ENCODE measurements at places on chromosomes 5 and 9.

- no peak for DNase-seq
Measured at GRCh38 chr5:171578049-171578828, 158.8 kb downstream of the FGF18 start.

- no peak for DNase-seq
Measured at GRCh38 chr5:655406-655805, 37.7 kb downstream of the TPPP start.

DNA sequence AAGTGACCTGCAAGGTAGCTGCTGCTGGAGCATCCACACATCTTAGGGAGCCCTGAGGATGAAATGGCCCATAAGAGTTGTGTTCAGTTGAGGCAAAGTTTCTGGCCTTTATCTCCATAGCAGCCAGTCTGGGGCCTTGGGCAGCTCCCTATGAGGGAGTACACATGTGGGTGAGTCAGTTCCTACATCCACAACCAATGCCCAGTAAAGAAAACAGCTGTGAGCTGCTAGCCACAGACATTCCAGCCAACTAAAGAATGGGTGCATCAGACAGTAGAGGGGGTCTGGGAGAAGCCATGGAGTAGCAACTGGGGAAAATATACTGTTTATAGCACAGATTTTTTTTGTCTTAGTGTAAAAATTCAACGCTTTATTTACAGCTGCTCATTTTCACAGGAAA is 720.7 kb downstream of the TLE1 start:
- DNase-seq = peak; percentile 67

DNA sequence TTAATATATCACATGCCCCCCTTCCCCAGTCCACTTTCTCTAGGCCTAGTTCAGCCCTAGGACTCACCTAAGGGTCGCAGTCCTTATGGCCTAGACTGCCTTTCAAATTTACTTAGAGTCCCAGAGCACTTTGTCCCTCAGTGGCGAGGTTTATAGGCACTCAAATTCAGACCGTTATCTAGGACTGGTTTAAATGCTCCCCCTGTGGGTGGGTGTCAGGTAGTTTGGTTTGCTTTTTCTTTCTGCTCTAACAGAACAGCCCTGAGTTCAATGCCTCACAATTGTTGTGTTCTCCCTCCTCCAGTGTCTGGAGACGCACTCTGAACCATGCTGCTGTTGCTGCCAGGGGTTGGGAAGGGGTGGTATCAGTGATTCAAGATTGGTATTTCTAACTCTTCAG is 317.1 kb downstream of the MAT2B start:
- no peak for DNase-seq

DNA sequence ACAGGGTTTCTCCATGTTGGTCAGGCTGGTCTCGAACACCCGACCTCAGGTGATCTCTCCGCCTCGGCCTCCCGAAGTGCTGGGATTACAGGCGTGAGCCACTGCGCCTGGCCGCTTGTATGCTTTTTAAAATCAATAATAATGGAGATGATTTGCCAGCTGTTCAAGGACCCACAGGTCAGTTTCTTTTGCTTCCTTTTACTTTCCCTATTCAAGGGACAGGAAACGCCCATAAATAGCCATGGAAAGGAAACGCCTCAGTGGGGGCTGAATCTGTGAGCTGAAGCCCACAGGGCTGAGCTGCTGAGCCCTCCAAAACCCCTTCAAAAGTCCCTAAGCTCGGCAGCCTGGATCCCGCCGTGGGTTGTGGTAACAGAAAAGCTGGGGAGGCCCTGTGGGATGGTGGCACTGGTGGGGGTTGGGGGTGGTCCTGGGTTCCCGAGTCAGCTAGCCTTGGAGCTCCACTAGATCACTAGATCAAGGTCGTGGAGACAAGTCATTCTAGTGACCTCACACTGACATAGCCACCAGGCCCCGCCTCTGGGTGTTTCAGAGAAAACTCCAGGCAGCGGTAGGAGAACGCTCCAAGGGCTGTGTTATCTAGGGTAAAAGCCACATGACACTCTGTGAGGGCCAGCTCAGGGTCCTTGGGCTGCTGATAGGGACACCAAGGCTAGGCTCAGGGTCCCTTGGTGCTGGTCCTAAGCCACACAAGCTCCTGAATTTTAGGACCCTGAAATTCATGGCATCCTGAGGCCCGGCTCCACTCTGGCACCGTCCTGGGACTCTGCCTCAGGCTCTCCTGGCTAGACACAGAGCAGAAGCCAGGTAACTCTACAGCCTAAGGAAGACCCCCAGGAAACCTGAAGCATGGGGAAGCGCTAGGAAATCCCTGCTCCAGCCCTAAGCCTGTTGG is 18.0 kb upstream of the DUSP1 start:
- DNase-seq = no peak

GRCh38 chr9:36191290-36191645 is 547 bp downstream of the CLTA start:
- DNase-seq = no peak

GRCh38 chr5:170614720-170615119 is 110.9 kb downstream of the KCNIP1 start:
- peak; percentile 82 for DNase-seq
